ENCODE measurements at places on chromosomes 7 and 10.

DNA sequence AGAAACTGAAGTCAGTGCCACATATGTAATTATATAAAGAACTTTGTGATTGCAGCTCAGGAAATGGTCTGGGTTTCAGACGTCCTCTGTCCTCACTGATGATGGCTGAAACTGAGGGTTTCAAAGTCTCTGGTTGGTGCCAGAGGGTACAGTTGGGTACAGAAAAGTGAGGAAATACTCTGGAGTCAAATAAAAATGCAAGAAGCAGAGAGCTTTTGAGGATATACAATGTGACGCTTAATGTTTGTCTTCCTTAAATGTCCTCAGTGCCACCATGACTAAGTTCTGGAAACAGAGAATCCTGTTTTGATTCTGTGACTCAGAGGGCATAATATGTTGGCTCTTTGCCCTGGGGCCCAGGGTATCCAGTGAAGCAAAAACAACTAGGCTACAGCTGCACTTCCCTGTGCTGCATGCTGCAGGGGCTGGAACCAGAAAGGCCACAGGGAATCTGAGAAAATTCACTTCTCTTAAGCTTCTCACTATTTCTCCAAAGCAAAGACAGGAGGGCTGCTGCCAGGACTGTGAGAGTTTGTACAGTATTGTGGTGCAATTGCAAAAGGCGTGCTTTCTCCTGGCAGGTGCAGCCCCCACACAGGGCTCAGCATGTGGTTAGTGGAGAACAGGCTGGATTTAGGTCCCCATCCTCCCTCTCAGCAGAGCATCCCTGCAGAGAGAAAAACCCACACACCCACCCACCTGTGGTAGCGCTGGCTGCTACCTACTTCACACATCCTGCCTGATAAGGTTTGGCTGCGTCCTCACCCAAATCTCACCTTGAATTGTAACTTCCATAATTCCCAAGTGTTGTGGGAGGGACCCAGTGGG is 169.5 kb upstream of the SVIL start:
- peak; percentile 67 for DNase-seq

DNA sequence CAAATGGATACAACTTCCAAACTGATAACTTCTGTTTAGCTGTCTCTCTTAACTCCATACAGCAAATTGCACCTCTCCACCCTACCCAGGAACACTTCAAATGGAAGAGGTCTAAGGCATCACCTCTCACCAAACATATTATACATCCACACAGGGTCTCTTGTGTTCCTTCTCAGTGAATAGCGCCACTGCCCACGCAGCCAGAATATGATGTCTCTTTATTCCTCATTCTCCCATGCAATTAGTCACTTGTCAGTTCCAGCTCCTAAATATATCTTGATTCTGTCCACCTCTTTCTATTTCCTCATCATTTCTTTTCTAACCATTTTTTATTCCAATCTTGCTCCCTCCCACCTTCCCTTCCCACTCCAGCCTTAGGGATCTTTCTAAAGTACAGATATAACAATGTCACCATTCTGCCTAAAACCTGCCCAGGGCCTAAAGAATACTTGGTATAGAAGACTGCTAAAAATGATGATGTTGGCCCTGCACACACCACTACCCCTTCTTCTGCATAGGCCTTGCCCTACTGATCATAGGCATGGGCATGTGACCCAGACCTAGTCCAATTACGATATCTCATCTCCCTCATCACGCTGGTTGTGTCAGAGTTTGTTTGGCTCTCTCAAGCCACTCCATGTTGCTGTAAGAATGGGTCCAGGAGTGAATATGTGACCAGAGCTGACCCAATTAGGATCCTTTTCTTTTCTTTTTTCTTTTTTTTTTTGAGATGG is 5.7 kb upstream of the TSPAN14 start:
- no peak for DNase-seq

GRCh38 chr7:33854178-33854577 is 51.2 kb upstream of the BMPER start:
- DNase-seq, result no peak

DNA sequence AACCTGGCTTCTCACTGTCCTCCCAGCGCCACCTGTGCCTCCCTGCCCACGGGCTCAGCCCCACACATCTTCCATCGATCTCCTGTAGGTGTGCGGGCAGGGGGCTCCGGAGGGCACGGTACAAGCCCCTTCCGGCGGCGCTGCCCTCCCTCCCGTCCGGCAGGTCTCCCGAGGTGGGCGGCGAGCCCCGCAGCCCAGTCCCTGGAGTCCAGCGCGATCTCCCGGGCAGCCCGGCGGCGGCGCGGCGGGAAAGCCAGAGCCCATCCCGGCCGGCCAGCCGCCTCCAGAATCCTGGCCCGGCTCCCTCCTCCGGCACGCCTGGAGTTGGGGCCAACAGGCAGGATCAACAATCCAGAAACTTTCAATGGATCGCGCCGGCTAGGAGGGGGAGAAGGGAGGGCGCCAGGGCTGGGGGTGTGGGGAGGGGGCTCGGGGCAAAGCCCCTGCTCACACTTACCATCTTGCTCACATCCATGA is 100.1 kb downstream of the HIP1 start:
- DNase-seq, result no peak

DNA sequence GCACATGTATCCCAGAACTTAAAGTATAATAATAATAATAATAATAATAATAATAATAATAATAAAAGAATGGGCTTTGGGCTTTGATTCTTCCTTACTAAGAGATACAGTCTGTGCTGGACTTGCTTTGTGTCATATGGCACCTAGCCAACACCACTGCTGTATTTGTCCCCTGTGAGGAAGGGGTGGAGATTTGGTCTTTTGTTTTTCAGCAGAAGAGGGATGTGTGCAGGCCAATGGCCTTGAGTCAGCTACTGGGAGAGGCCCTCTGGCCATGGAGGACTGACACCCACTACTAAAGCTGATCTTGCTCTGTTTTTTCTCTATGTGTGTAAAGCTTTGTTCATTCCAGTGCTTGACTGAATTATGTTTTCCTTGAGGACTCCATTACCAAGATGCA is 573.0 kb upstream of the PCDH15 start:
- no peak for DNase-seq

- DNase-seq, result no peak
Measured at GRCh38 chr7:94277236-94277635, 117.5 kb upstream of the COL1A2 start.

DNA sequence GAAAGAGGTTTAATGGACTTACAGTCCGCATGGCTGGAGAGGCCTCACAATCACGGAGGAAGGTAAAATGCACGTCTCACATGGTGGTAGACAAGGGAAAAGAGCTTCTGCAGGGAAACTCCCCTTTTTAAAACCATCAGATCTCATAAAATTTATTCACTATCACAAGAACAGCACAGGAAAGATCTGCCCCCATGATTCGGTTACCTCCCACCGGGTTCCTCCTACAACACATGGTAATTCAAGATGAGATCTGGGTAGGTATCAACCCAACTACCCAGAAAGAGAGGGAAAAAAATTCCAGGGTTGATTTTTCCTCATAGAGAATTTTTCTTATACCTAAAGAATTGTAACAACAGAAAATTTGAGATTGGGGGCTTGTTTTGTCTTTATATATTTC is 13.9 kb downstream of the RAPGEF5 start:
- no peak for DNase-seq

- DNase-seq, result no peak
Measured at GRCh38 chr10:21943633-21944265, 59.8 kb downstream of the DNAJC1 start.

DNA sequence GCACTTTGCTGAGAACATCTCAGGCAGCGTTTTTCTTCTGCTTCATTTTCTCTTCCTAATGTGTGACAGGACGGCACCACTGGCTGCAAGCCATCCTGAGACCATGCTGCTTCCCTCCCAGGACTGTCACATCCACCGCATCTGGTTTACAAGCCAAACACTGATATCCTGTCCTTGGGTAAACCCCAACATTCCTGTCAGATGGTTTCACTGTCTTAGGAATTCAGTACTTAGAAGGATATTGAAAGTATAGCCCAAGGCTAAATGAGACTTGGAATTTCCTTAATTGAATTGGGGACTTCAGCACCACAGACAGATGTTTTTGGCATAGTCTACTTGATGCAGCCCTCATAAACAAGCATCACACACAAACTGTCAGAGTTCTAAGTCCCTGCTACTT is 74.2 kb upstream of the PLXNA4 start:
- DNase-seq, result peak; percentile 81

DNA sequence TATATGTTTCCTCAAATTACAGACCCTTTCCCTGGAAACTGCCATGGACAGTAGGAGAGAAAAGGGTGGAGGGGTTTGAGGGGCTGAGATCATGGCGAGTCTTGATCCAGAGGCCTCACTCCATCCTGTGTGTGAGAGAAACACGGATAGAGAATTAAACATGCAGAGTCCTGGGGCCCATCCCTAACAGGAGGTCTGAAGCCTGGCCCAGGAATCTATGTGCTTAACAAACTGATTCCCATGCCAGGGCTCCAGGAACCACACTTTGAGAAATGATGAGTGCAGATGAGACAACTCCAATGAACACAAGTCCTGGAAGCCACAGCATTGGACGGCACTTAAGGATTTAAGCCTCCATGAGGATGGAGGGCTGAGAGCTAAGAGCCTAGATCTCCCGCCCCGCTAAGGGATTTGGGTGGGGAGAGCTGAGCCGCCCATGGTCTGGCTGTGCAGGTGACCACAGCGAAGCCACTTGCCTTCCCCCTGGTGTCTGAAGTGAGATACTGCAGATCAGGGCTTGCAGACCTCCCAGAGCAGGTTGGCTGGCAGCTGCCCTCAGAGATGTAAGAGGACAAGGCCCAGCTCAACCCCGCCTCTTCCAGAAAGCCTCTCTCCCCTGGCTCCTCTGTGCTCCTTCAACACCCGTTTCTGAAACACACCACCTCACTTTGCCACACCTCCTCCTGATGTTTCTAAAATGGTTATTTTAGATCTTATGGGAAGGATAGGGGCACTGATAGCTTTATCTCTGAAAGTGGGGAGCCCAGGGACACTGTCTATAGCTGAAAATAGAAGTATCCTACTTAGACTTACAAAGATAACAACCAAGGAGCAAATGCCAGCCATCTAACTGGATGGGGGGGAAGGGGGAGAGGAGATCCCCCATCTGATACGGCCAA is 24.8 kb upstream of the EIF5AL1 start:
- DNase-seq, result no peak

DNA sequence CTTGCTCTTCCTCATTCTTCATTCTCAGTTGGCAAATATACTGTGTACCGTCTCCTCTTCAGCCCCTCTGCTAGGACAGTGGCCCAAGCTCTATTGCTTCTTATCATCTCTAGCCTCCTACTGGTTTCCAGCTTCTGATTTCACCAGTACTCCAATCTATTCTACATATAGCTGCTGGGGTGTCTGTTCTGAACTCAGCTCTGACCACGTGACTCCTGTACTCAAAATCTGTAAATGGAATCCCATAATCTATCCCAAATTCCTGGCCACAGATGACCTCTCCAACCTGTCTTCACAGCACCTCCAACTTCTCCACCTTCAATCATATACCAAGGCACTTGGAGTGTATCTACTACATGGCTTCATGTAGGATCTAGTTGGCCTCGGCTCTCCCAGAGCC is 152.9 kb downstream of the NRCAM start:
- DNase-seq, result no peak

- DNase-seq, result no peak
Measured at GRCh38 chr7:47837826-47838225, 110.4 kb downstream of the PKD1L1 start.

- no peak for DNase-seq
Measured at GRCh38 chr10:60649485-60650377, 128.5 kb upstream of the CDK1 start.

GRCh38 chr10:109341986-109342385 is 581.3 kb downstream of the XPNPEP1 start:
- no peak for DNase-seq

- no peak for DNase-seq
Measured at GRCh38 chr7:41955451-41955850, 252.6 kb upstream of the INHBA start.

DNA sequence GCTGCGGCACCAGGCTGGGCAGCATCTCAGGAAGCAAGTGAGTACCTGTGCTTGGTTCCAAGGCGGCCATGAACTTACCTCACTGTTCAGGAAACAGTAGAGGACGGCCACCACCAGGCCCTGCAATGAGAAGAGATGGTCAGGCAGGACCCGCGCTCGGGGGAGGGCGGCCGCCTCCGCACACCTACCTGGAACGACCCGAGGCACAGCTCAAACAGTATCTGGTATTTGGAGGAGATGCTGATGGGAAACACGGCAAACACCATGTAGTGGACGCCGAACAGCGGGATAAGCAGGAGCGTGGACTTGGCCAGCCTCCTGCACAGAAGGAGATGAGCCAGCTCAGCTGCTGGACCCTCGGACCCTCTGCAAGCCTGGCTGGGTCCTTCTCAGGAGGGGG is 112.9 kb downstream of the VIPR2 start:
- DNase-seq, result no peak

DNA sequence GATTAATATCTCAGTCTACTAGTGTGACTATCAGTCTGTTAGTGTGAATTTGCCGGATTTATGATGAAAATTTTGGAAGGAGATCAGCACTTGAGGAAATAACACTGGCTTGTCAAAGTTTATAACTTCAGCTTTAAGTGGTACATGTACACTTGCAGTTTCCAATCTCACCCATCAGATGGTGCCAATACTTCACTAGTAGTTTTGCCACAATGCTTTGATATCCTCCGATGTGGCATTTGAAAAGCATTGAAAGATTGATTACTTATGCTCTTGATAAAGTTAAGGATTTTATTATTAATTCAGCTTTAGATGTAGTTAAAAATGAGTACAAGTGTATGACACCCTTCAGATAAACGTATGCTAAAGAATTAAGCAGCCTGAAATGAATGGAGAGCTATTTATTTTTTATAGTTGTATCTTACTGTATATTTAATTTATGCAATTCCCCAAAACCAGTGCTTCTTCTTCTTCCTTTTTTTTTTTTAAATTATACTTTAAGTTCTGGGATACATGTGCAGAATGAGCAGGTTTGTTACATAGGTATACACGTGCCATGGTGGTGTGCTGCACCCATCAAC is 98.2 kb downstream of the ANLN start:
- DNase-seq, result no peak

DNA sequence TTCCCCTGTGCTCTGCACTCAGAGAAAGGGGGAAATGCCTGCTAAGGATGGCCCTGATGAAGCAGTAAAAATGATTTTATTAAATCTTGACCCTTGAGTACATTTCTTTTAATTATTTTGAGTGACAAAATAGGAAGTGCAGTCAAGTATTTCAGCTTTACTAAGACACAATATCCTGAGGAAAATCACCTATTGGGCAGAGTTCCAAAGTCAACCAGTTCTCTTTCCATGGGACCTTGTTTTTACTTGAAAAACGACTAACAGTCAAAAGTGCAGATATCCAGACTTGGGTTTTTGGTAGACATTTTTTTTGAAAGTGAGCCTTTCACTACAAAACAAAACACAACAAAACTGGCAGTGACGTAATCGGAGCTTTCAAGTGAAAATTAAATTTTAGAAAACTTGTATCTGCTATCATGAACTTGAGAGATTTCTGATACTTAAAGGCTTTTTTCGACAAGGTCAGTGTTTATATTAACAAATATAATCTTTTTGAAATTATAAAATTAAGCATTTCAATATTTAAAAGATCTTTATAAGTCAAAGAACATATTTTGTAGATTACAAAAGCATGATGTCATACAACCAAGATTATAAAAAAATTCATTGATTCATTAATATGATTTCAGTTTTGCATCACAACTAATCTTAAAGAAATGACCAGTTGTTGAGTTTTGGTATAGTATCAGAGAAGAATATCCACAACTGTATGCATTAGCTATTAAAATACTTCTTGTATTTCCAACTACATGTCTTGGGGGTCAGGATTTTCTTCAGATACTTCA is 513.8 kb upstream of the AKR1E2 start:
- no peak for DNase-seq
